ENCODE measurements at places on chromosomes 2 and 18.
A peak's percentile ranks its signal among the peaks of the same experiment; 100 is the strongest.

- DNase-seq, result no peak
Observed at GRCh38 chr18:3498698-3499471, 48.9 kb downstream of the TGIF1 start.

GRCh38 chr18:23714576-23714975 lies 25.3 kb downstream of the LAMA3 start:
- DNase-seq, result no peak

- no peak for DNase-seq
Observed at GRCh38 chr2:32060266-32060665, 3.1 kb upstream of the SPAST start.

DNA sequence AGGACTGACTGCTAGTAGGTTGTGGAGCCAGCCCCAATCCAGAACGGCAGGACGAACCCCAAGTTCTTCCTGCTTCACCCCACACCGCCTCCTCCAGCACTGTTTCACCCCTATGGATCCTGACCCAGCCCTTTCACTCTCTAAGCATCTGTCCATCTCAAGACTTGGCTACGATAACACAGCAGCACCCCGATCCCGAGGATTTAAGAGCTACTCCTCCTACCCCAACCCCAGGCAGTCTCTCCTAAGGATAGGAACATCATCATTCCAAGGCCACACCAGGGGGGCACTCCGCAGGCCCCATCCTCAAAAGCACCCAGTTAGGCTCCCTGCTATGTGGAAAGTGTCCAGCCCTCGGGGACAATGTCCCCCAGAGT lies 645 bp downstream of the KCTD18 start:
- DNase-seq, result peak; percentile 2

- no peak for DNase-seq
Observed at GRCh38 chr2:29706171-29706720, 215.1 kb downstream of the ALK start.

DNA sequence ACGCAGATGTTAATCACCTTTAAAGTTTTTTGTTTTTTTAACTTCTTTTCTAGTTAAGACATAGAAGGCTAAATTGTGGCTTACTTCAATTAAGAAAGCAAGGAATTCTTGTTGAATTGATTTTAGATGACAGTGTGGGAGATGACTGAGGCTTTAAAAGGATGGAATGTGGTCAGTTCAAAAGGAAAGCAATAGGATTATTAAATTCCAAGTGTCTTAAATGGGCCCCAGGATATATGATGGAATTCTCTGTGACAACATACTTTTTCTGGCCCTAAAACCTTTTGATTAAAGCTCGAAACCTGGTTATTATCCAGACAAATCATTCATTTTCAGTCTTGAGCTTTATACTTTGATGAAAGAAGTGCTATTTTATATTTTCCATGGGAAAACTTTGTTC lies 179.0 kb upstream of the TMEFF2 start:
- DNase-seq, result no peak

- no peak for DNase-seq
Observed at GRCh38 chr18:35716169-35716831, 134.8 kb downstream of the GALNT1 start.

- no peak for DNase-seq
Observed at GRCh38 chr2:75894170-75894569, 183.5 kb upstream of the GCFC2 start.

DNA sequence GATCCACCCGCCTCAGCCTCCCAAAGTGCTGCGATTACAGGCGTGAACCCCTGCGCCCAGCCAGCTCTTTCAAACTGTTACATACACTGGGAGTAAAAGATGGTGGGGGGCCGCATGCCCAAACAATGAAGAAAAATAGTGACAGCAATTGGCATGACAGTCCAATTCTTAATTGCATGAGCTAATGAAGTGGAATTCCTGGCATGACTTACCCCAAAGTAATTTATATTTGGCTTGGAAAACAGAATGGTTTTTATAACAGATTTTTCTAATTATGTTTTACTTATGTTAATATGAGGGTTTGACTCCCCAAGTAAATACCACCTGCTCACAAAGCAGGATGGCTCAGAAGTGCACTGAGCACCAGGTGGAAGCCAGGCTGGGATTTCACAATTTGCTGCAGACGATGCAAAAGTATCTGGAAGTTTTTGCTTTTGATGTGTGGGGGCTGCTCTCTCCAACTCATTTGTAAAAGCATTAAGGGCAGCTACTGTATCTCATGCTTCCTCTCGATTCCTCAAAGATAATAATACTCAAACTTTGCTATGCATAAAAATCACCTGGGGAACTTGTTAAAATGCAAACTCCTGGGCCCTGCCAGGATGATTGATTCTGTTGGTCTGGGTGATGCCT lies 24.0 kb upstream of the ATG16L1 start:
- DNase-seq, result peak; percentile 61

DNA sequence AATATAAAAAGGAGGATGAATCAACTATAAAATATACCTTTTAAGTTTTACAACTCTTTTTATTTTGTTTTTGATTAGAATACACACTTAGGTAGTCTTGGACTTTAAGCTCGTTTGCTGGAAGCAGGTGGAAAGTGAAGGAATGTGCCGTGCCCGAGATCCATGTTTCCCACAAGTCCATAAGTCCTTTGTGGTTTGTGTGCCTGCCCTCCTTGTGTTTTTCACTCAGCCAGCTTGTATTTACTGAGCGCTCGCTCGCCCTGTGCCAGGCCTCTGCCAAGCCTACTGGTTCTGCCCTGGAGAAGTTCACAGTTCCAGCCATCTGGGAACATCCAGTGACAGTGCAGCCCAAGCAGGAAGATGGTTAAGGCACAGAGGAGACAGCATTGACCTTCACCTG lies 142.6 kb downstream of the MGAT5 start:
- DNase-seq, result no peak

DNA sequence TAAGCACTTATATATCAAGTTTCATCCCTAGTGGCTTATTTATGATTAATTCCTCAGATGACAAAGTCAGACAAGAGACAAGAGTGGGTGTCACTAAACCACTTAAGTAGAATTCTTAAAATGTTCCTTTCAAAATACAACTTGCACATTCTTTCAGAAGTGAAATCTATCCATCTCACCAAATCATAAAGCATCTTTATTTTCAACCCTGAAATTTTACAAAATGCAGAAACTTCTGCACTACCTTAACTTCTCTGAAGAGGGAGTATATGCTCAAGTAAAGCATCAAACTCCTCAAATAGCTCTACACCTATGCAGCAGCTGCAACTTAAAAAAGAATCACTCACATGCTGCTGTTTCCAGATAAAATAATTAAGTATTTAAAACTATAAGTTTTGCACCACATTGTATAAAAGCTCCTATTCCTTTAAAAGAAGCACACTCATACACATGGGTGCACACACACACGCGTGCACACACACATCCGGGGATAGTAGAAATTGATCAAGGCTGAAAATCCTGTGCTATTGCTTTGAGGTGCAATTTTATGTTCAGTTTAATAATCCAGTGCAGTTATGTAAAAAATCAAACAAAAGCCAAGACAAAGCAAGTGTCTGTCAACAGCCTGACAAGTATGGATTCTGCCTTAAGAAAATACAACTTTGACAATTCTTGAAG lies 244.5 kb downstream of the TCF4 start:
- DNase-seq, result peak; percentile 19

DNA sequence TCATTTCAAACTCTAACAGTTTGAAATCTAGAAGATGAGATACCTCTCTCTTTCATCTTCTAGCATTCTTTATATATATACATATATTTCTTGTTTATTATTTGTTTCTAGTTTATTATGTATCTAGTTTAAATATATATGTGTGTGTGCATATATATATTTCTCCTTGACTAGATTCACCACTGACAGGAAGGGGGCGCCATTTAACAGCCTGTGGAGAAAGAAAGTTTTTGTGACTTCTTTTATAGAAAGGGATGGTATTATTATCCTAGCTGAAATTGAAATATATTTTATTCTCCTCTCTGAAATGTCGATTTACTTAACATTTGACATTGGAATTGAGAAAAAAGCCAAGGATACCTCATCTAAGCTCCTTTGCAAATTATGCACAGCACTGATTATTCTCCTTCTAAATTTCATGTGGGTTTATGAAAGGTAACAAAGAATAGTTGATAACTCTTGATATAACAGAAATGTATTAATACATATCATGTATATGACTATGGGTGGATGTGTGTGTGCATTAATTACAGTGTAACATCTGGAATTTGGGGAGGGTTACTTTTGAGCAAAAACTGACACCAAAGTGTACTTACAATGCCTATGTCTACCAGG lies 160.7 kb upstream of the NT5C1B start:
- DNase-seq, result peak; percentile 67

- no peak for DNase-seq
Observed at GRCh38 chr2:11159574-11160170, 4.4 kb downstream of the SLC66A3 start.

GRCh38 chr2:28224648-28225472 lies 167.8 kb upstream of the FOSL2 start:
- DNase-seq, result no peak

- no peak for DNase-seq
Observed at GRCh38 chr18:77967071-77967470, 717.4 kb downstream of the GALR1 start.

- DNase-seq, result no peak
Observed at GRCh38 chr18:45871431-45872084, 46.1 kb downstream of the SIGLEC15 start.

DNA sequence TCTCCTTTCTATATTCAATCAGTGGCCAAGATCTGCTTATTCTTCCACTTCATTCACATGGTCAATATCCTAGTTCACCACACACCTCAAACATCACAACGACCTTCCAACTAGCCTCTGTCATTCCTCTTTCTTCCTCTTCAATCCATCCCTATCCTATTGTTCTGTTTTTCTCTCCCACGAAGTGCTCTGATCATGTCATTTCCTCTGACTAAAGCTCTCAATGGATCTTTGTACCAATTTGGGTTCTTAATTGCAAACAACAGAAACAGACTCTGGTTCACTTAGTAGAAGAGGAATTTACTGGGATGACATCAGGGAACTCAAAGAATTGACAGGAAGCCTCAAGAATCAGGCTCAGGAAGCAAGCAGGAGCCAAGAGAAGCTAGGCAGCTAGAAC lies 23.5 kb downstream of the WNT10A start:
- no peak for DNase-seq

DNA sequence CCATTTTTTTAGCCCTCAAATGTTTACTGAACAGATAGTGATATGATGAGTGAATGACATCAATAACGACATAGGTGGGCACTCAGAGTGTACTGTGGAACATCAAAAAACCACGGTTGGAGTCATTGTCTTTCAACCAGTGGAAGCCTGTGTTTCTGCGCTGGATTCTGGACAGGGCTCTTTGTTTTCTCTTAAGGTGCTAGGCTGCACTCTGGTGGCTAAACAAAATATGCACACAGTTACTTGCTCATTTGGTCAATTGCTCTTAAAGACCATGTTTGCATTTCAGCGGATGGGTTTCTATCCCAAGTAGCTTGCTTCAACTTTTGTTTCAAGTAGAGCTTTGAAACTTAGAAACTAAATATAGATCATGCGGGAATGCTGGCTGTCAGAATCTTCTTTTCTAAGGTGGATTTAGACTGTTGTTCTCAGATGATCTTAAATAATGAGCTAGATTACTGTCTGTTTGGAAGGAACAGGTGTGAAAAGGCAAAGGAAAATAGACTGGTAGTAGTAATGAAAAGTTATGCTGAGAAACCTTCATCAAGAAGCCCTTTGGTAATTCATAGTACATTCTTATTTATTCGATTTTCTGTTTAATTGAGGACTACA lies 48.5 kb upstream of the LYPD6B start:
- peak; percentile 75 for DNase-seq

DNA sequence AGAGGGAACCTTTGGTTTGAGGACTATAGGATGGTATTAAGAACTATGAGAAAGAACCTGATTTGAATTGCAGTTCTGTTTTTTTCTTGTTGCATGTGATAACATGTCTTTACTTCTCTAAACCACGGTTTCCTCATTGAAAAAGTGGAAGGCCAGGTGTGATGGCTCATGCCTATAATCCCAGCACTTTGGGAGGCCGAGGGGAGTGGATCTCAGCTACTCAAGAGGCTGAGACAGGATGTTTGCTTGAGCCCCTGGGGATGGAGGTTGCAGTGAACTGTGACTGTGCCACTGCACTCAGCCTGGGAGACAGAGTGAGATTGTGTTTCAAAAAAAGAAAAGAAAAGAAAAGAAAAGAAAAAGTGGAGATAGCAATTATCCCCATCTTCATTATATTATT lies 32.3 kb downstream of the SCN9A start:
- no peak for DNase-seq

DNA sequence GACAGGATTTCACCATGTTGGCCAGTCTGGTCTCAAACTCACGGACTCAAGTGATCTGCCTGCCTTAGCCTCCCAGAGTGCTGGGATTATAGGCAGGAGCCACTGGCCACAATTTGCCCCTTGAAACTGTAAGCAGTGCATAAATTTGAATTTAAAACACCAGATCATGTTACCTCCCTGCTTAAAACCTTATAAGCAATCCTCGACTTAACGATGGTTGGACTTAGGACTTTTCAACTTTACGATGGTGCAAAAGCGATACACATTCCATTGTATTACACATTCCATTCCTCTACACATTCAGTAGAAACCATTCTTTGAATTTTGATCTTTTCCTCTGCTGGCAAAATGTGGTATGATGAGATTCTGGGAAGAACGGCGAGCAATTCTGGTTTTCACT lies 23.2 kb upstream of the EFR3B start:
- DNase-seq, result no peak

GRCh38 chr2:46537624-46538295 lies 58.4 kb downstream of the TMEM247 start:
- DNase-seq, result no peak

- no peak for DNase-seq
Observed at GRCh38 chr18:11821643-11822237, 29.5 kb upstream of the CHMP1B start.

DNA sequence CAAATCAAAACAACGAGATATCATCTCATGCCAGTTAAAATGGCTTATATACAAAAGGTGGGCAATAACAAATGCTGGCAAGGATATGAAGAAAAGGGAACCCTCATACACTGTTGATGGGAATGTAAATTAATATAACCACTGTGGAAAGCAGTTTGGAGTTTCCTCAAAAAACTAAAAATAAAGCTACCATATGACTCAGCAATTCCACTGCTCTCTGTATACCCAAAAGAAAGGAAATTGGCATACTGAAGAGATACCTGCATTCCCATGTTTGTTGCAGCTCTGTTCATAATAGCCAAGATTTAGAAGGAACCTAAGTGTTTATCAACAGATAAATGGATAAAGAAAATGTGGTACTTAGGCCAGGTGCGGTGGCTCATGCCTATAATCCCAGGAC lies 124.8 kb downstream of the MSTN start:
- DNase-seq, result no peak

Measured in NCI-H1694 (cell line).